Fibroblast of the aortic adventitia (primary cell): ENCODE measurements at places on chromosomes 2 and 18. TPM values are rescaled to one million over a fixed set of nuclear protein-coding genes. Genes with fewer than 3 reads are reported as not detected.

- DNase-seq = peak; percentile 83
Measured at GRCh38 chr2:210955591-210955990, 399.2 kb downstream of the CPS1 start.

DNA sequence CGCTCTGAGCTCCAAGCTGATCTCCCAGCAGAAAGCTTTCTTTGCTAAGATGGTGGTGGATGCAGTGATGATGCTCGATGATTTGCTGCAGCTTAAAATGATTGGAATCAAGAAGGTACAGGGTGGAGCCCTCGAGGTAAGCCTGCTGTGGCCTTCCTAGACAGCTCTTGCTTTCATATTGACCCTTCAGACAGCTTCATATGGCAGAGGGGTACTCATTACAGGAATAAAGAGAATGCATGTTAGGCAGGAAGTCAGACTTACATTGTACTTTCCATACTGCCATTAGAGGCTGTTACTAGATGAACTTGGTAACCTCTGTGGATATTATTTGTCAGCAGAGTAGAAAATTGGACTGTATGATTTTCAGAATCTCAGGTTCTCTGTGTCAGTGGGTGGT, 10.5 kb downstream of the CCT7 start:
- no peak for DNase-seq

- no peak for DNase-seq
Measured at GRCh38 chr2:19051203-19051831, 307.1 kb downstream of the OSR1 start.

- DNase-seq = no peak
Measured at GRCh38 chr2:121796239-121796638, 40.8 kb downstream of the TSN start.

The DBI gene
- 47.7 and 123 TPM in 2 replicates for total RNA-seq

DNA sequence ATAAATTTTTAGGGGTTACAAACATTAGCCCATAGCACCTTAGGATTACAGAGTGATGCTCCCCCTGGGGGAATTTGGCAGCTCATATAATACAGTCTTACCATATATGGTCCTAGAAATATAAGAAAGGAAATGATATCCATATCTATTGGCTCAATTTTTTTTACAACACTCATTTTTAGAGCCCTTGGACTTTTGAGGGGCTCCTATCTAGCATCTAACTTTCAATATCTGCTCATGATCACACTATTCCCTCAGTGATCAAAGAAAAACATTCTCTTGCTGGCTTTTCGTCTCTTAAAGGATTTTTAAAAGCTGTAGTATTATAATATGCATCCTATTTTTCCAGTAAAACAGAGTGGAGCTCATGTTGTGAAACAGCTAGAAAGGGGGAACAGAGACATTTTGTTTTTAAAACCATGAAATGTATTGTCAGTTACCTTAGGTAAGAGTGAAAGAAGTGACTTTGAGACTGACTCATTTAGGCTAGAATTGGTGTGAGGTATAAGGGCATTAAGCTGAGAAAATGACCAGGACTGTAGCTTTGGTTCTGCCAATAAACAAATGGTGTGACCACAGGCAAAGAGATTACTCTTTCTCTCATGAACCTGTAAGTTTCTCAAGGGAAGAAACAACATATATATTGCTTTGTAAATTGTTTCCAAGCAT, 65.8 kb downstream of the ALPK2 start:
- DNase-seq = no peak

DNA sequence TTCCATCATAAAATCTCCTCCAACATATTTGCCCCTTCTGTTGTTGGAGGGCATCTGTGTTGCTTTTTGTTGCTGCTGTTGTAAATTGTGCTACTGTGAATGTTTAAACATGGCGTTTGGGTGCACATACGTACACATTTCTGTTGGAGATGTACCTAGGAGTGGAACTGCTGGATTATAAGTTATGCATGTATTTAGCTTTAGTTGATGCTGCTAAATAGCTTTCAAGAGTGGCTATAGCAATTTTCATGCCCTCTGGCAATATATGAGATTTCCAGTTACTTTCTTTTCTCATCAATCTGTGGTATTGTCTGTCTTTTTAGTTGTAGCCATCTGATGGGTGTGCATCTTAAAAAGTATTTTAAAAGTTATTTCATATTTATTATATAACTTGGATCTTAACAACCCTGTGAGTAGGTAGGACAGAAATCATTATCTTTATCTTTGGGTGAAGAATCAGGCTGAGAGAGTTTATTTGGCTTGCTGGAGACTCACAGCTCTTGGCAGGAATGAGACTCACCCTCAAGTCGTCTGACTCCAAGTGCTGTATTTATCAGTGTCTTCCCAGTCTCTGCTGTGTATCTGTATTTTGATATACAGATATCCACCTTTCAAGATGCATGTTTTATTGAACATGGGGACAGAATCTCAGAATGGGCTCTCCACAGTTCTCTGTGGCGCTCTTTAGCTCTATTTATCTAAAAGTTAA, 16.9 kb downstream of the ZNF236 start:
- DNase-seq = peak; percentile 30

The PSMA8 gene
- not detected in 2 replicates for total RNA-seq

The MRPL44 gene
- 30.4 and 33.6 TPM in 2 replicates for total RNA-seq

The GRB14 gene
- total RNA-seq = 6.1 and 6.9 TPM in 2 replicates

The AP1S3 gene
- total RNA-seq = 8.1 and 16.8 TPM in 2 replicates

The SLC16A14 gene
- 0.49 and 1.4 TPM in 2 replicates for total RNA-seq

DNA sequence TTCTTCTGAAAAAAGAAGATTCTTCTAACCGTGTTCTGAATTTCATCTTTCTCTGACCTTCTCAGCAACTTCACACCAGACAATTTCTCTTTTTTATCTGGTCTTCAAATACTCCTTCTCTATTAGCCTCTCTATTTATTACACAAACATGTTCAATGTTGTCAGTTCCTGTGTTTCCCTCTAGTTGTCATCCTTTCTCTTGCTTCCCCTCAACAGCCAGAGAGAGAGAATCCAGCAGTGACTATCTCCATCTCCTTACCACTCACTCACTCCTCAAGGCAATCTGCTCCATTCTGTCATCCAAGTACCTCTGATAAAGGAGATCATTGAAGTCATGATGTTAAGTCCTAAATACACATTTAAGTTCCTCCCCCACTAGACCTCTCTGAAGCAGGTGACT, 491.9 kb upstream of the CHAC2 start:
- DNase-seq = no peak

GRCh38 chr2:20880221-20880771, 57.4 kb upstream of the LDAH start:
- no peak for DNase-seq

- peak; percentile 84 for DNase-seq
Measured at GRCh38 chr2:224958462-224958857, 83.8 kb downstream of the DOCK10 start.

GRCh38 chr18:75739682-75740081, 312.2 kb upstream of the SMIM21 start:
- DNase-seq = no peak

The ZNF24 gene
- 16.5 and 29.4 TPM in 2 replicates for total RNA-seq

The BOK gene
- 15.3 and 21.4 TPM in 2 replicates for total RNA-seq

- DNase-seq = peak; percentile 41
Measured at GRCh38 chr2:64203858-64204632, 59.8 kb upstream of the PELI1 start.

DNA sequence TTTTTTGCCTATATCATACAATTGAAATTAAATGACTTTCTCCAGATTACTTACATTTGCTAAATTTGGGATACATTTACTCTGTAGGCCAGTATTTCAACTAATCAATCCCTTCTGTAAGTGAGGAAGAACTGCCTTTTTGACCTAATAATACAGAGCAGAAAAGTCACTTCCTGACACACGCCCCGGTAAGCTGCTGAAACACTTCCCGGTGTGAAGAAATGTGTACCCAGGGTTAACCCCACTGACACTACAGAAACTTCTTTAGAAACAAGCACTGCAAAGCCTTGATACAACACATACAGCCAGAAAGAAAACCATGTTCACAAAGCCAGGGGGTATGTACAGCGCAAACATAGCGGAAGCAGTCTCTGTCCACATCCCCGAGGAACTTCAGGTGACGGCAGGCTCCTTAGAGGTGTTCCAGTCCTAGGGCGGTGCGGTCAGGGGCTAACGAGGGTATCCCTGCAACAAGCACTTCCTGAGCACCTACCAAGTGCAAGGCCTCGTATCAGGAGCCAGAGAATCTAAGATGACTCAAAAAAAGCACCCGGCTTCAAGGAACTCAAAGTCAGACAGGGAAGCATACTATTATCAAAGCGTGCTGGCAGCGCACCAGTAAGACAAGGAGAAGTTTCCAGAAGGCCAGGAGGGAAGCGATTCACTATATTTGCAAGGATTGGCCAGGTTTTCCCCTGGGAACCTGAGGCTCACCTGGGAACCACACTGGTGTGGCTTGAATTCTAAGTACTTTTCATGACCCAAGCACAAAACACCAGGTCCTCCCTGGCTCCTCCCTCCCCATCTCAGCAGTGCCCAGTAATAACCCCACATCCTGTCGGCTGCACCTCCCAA, 46.6 kb downstream of the ZNF516 start:
- no peak for DNase-seq

- no peak for DNase-seq
Measured at GRCh38 chr2:240886023-240886565, 9.9 kb downstream of the MAB21L4 start.

DNA sequence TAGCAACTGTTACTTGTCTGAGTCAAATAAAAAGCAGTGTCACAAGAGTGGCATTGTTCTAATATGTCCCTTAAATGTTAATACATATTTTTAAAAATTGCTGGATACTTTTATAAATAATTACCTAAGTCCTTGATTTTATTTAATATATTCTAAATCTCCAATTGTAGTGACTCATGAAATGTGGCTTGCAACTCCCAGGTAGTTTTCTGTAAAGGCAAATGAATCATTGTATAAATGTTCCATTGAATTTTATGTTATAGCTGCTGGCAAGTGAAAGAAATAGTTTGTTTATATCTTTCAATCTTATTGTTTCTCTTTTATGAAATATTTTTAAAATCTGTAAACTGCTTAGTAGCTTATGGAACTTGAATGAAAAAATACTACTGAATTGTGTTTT, 32.7 kb upstream of the C1GALT1C1L start:
- peak; percentile 9 for DNase-seq

DNA sequence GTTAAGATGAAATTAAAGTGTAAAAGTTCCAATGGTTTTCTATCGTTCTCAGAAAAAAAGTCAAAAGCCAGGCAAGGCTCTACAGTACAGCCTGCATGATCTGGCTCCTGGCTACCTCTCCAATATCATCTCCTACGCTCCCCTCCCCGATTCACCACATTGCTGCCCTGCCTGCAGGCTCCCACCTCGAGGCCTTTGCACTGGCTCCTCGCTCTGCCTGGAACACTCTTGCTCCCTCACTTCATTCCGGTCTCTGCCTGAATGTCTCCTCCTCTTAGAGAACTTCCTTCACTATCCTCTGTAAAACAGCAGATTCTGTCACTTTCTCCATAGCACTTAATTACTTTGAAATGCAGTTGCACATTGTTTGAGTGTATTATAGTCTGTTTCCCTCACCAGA, 72.5 kb downstream of the KLF7 start:
- DNase-seq = no peak

DNA sequence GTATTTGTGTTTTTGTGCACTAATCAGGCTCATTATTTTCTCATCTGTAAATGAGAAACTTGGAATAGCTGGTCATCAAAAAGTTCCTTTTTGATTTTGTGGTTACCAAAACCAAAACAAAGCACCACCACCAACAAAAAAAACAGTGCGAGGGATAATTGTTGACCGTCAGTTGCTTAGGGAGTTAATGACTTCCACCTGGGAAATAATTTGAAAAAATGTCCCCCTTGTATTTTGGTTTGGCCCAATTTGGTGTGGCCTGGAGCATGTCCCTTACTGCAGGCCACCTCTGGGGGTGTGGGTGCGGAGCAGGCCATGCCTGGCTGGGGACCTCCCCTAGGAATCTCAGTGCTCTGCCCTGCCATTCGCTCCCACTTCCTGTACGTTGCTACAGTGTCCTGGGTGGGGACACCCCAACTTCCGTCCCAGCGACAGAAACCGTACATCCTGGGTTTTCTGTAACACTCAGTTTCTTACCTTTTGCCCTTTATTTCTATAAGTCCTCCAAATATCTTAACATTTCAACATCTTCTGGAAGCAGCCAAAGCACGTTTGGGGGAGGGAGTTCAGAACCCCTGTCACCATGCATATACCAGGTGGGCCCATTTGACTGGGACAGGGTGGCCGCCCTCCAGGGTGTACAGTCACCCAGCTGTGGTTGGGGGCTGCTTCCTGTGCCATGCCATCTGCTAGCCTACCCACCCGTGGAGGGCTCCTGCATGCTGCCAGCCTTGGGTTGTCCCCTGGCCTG, 31.3 kb downstream of the NCK2 start:
- no peak for DNase-seq

The ANKRD30B gene
- total RNA-seq = 0.36 and 2.7 TPM in 2 replicates

DNA sequence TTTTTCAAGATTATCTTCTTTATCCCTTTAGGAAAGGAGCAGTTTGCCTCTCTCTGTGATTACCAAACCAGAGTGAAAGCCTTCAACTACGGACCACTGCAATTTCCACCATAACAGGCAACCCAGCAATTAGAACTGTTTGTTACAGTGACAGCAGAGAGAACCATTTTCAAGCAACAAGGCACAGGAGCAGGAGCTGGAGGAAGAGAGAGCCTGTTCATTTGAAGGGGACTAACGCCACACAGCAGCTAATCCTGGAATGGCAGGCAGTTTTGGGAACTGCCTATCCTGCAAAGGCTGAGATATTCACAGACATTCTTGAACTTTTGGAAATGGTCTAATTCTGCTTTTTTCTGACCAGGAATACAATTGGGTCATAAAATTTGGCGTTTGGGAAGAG, 1541.9 kb upstream of the PIK3C3 start:
- no peak for DNase-seq

The DNAH6 gene
- under 0.01 and 0.49 TPM in 2 replicates for total RNA-seq

The KLHL14 gene
- not detected in 2 replicates for total RNA-seq

DNA sequence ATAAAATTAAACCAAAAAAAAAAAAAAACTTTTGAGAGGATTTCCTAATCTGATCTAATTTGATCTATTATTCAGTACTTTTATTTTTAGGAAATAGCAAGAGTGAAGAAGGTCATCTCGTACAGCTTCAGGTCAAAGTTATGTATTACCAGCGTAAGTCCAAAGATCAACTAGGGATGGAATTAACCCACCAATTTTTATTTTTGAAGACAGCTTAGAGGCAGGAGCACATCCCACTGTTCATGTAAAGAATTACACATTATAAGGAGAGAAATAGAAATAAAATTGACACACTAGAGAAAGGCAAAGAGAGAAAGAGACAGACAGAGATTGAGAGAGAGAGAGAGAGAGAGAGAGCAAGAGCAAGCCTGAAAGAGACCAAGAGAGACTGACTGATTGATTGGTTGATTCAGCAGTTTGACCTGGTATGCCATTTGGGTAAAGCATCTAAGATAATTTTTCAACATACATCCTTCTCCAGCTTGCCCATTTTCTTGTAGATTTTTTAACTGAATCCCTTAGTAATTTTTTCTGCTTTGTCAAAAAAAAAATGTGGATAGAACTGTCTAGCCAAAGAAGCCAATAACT, 25.1 kb downstream of the DOCK10 start:
- no peak for DNase-seq

DNA sequence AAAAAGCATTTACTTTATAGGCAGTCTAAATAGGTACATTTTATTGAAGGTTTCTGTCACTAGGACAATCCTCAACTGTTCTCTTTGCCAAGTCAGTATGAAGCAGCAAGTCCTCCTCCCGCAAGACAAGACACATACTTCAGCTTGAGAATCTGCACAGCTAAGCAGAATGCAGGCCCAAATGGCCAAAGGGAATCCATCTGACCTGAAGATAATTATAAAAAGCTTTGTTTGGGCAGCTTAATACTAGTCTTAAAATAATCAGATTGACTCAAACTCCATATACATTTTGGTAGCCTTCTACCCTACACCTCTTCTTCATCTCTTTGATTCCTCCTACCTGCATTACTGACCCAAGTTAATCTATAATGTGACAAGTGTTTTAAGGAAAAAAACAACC, 1.8 kb downstream of the LANCL1 start:
- no peak for DNase-seq

The KCNG2 gene
- total RNA-seq = not detected in 2 replicates

- DNase-seq = no peak
Measured at GRCh38 chr18:74281980-74282754, 9.6 kb downstream of the CYB5A start.
